CD4-positive, alpha-beta T cell treated with Interleukin-12 subunit alpha and Interleukin-12 subunit beta, for 1 hour (primary cell): ENCODE measurements at places on chromosomes 6 and 20.

DNA sequence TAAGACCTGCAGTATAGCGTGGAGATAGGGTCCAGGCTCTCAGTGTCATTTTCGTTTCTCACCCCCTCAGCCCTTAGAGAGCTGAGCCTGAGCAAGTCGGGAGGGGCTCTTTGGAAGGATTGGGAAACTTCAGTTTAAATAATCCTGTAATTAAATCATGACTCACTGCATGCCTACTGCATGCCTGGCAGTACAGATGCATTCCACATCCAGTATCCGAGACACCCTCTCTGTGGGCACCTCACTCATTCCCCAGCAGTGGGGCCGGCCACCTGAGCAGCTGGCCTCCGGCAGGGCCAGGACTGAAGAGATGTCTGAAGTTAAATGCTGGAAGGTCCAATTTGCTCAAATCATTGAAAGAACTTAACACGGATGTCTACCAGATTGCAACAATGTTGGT lies 316.6 kb downstream of the THBS2 start:
- no peak for DNase-seq

DNA sequence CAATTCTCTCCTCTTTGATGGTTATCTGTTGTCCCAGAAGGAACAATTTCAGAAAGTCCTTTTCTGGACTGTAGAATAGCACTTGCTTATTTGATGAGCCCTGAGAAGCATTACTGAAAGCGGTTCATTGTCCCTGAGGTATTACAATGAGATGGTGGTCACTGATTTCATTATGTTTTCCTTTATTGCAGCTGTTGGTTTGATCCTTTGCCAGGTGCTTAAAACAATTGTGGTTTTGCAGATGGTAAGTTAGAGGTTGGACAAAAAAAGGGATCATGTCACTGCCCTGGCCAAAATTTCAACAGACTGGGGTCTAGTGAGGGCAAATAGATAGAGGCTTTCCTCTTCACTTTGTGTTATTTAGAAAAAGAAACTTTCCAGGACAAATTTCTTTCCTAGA lies 61.9 kb downstream of the ESR1 start:
- no peak for DNase-seq

- no peak for DNase-seq
Observed at GRCh38 chr6:122400462-122401089, 1.1 kb downstream of the HSF2 start.

DNA sequence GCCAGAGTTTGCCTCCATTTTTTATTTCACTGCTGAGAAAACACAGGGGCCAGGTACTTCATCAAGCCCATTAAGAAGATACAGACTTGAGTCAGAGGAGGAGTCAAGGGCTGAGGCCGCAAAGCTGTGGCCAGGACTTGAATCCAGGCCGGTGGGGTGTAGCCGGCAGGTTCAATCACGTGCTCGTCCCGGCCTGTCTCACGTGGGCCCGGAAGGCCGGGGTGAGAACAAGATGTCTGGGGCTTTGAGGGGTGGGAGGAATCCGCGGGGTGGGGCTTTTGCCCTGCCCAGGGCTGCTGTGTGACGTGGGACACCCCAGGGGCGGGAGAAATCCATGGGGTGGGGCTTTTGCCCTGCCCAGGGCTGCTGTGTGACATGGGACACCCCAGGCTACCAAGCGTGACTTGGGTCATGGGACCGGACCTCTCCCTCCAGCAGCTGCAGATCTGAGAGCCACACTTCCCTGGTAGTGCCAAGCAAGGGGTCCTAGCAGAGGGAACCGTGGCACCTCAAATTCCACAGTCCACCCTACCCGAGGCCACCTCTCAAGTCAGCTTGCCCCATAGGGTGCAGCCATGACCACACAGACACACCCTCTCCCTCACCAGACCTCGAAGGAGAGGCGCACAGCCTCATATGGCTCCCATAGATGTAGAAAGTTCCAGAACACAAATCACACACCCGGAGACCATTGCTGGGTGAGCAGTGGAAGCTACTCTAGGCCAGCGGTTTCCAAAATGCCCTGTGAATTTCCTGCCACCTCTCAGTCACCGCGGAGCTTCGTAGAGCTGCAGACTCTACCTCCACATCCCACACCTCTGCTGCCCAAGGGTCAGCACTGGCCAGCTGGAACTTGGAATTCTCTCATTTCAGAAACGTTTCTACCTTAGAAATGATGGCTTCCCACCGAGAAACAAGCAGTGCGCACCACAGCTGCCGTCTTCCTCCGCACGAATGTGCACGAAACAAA lies 156.1 kb downstream of the DLL1 start:
- no peak for DNase-seq

GRCh38 chr6:85685713-85686112 lies 43.0 kb upstream of the SYNCRIP start:
- no peak for DNase-seq

GRCh38 chr6:137724495-137725211 lies 142.4 kb upstream of the TNFAIP3 start:
- no peak for DNase-seq

DNA sequence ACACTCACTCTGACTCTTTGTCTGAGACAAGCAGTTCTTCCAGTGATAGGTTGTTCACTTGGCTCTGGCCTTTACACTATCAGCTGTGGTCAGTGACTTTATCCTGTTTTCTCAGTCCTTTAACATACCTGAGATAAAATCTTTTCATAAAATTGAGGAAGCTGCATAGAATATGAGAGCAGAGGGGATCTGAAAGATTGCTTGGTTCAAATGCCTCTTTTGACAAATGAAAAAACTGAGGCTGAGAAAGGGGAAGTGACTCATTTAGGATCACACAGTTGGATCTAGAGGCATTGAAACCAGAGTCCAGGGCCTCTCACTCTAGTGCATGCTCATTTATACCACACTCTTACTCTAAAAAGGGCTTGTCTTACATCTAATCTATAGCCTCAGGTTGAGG lies 277.0 kb upstream of the TBX18 start:
- DNase-seq: no peak

- DNase-seq: no peak
Observed at GRCh38 chr6:20876561-20876960, 342.3 kb downstream of the CDKAL1 start.

- DNase-seq: peak; percentile 18
Observed at GRCh38 chr20:1122388-1123315, 4.2 kb downstream of the PSMF1 start.

DNA sequence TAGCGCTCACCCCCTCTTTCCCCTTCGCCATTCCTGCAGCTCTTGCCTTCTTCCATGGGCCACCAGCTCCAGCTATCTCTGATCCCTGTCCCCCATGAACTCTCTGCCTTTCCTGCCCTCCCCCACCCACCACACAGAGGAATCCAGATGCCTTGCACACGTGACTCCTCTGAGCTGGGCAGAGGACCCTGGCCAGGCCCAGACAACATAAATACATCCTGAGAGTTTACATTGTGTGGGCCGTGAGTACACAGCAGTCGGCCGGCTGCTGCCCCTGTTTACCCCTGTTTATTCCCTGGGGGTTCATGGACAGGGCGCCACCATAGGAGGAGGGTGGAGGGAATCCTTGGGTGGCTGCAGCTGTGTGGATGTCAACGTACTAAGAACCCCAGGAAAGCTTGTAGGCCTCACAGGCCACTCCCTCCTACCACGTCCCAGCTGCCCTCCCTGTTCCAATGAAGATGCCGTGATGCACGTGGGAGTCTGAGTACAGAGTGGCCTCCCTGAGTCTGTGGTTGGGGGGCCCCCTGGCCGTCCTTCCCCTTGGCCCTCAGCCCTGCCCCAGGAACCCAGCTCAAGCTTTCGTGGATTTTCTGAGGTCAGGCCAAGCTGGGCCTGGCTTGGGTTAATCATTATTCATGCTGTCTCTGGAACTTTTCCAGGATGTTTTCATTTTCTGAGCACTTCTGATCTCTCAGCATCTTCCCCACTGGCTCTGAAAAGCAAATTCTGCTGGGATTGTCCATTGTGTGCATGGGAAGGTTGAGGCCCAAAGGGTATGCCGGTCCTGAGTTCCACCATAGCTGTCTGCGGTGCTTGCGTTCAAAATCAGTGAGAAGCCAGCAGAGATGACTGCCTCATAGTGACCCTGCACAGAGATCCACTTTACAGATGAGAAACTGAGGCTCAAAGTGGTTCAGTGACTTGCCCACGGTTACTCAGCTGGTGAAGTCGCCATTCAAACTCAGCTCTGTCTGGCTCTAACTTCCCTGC lies 136.3 kb downstream of the MRPL14 start:
- DNase-seq: no peak

- DNase-seq: no peak
Observed at GRCh38 chr6:42131531-42131930, 10.9 kb downstream of the C6orf132 start.

- peak; percentile 75 for DNase-seq
Observed at GRCh38 chr20:62652041-62652893, 10.0 kb downstream of the SLCO4A1 start.

DNA sequence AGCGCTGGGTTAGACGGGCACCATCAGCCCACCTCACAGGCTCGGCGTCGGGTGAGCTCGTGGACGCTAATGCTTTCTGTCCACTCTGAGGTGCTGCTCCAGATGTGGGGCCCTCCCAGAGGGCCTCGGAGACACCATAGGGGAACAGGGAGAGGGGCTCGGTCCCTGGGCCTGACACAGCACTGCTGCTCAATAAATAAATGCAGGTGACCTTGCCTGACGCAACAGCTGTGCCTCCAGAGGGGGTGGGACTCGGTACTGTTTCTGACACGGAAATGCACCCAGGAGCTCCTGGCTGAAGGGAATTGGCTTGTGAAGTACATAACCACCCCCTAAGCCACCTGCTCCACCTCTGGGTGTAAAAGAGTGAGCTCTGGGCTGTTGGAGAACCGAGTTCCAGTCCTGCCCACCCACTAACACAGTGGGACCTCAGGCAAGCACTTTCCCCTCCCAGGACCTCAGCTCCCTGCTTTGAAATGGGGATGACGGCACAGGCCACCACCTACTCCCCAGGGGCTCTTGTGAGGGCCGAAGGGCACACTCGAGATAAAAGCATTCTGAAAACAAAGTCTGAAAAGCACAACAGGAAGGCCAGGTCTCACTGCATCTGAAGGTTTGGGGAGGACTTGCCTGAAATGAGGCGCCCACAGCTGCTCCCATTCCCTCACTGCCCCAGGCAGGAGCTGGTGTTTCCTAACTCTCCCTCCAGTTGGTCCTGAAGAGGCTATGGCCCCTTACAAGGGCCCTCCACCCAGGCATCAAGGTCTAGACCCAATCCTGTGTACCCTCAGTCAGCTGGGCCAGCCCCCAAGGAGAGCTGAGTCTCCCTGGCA lies 6.7 kb downstream of the KCNK15 start:
- DNase-seq: no peak

DNA sequence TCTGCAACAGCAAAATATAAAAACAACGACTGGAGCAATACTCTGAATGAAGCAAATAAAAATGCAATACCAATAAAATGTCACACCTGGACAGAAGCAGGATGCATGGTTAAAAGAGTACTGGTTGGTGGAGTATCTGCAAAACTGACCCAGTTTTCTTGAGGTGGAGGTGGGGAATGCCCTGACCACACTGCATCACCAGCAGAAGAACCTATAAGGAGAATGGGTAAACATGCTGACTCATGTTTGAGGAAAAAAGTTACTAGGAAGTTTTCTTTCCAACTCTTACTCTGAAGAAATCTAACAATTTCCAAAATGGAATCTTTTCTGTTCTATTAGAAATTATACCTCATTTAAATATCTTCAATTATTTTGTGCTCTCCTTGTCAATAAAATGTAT lies 43.6 kb downstream of the REPS1 start:
- DNase-seq: peak; percentile 38

- DNase-seq: no peak
Observed at GRCh38 chr20:45408646-45409213, 641 bp downstream of the DBNDD2 start.

DNA sequence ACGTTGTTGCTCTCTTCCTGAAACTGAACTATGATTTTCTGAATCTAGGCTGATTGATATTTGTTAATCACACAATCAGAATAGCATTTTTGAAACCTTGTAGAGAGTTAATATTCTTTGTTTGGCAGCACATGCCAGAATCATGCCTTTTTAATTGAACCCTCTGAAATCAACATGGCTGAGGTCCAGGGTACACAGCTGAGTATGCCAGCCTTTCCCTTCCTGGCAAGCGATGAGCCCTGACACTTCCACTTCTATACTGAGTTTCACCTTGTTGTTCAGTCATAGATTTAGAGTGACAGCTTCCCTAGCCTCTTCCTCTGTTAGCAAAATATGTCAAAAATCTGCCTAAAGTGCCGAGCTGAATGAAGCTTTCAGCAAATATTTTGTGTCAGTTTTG lies 6.8 kb downstream of the HDDC2 start:
- DNase-seq: no peak

GRCh38 chr20:20518263-20518662 lies 150.4 kb downstream of the INSM1 start:
- no peak for DNase-seq

- no peak for DNase-seq
Observed at GRCh38 chr6:11278207-11278559, 45.7 kb upstream of the NEDD9 start.

- no peak for DNase-seq
Observed at GRCh38 chr6:90835596-90836212, 248.8 kb upstream of the MAP3K7 start.

- peak; percentile 20 for DNase-seq
Observed at GRCh38 chr6:119856136-119856535, 506.6 kb upstream of the MAN1A1 start.

DNA sequence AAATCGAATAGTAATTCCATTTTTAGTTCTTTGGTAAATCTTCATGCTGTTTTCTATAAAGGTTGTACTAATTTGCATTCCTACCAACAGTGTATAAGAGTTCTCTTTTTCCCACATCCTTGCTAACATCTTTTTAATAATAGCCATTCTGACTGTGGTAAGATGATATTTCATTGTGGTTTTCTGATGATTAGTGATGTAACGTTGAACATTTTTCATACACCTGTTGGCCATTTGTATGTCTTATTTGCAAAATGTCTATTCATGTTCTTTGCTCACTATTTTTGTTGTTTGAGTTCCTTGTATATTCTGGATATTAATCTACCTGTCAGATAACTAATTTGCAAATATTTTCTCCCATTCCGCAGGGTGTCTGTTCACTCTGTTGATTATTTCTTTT lies 64.5 kb downstream of the LIN28B start:
- no peak for DNase-seq

DNA sequence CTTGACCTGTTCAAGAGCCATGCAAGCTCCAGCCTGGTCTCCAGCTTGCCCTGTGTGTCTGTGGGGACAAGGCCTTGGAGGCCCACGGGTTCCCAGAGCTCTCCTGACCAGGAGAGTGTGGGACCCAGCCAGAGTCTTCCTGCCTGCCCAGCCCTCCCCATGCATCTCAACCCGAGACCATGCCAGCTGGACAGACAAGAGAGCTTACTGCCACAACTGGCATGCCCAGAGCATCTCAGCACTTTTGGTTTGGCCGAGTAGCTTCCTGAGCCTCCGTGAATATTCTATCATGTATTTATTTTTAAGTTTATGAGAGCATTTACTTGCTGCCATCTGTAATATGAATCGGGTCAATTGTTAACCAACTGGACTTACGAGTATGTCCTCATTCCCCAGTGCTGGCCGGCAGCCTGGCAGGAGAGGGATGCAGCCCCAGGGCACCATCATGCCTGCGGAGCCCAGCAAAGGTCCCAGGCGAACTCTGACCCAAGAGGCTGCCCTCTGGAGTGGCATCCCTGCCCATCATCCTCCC lies 14.9 kb downstream of the IP6K3 start:
- DNase-seq: no peak
